ENCODE measurements at places on chromosomes 13 and 19.

DNA sequence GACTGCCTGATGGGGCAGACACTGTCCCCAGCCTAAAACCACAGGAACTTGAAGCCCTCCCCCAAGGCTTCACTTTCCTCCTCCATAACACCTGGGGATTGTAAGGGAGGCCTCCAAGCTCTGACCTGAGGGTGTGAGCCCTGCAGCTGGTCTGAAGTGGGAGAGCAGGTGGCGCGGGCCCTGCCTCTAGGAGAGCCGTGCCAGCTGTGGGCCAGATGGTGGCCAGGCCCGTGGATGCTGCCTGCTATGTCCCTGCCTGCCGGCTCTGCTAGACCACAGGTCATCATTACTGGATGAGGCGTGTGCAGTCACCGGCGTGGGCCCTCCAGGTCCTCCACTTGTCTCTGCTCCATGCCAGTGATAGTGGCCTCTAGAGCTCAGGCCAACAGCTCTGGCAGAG, 3.5 kb upstream of the KLHL26 start:
- DNase-seq, result no peak

GRCh38 chr13:21759463-21759862, 88.6 kb downstream of the FGF9 start:
- no peak for DNase-seq

- DNase-seq, result no peak
These were observed 10.1 kb upstream of the TPRX2 start for GRCh38 chr19:47848823-47849473.

DNA sequence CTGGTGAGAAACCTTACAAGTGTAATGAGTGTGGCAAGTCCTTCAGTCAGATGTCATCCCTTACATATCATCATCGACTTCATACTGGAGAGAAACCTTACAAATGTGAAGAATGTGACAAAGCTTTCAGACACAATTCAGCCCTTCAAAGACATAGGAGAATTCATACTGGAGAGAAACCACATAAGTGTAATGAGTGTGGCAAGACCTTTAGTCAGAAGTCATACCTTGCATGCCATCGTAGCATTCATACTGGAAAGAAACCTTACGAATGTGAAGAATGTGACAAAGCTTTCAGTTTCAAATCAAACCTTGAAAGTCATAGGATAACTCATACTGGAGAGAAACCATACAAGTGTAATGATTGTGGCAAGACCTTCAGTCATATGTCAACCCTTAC, 13.6 kb upstream of the ZNF765 start:
- no peak for DNase-seq

- DNase-seq, result no peak
These were observed 44.6 kb downstream of the KL start for GRCh38 chr13:33060815-33061214.

GRCh38 chr19:49894879-49895565, 1.7 kb downstream of the IL4I1 start:
- no peak for DNase-seq

DNA sequence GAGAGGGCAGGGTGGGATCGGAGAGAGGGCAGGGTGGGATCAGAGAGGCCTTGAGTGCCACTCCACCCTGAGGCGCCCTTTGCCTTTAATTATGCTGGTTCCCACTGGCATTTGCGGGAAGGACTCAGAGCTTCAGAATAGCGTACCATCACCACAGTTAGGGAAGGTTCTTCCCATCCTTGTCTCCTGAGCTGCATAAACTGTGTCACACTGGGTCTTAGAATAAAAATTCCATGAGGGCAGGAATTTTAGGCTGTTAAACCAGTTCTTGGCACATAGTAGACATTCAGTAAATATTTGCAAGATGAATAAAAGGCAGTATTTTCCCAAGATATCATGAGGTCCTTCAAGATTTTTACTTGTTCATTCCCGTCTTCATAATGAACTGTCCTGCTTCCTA, 24.4 kb downstream of the PPP2R1A start:
- no peak for DNase-seq

GRCh38 chr13:49373716-49374115, 70.1 kb downstream of the CAB39L start:
- DNase-seq, result no peak

DNA sequence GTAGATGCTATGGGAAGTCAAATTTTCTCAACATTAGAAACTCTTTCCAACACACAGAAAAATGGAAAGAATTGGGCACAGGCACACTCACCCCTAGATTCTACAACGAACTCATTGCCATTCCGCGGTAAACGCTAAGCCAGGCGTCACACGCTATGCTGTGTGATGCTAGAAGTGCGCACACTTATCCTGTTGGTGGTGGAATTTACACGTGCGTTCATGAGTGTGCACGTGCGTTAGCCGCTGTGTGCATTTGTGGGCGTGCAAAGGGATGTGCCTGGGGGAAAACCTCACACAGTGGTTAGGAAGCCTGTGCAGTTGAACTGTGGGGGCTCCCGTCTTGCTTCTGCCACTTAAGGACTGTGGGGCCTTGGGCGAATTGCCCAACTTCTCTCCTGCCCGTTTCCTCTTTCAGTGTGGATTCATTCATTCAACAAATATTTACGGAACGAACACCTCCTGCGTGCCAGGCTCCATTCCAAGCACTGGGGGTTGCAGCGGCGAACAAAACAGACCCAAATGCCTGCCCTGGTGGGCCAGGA, 7.7 kb downstream of the NFILZ start:
- no peak for DNase-seq

- no peak for DNase-seq
These were observed 776 bp upstream of the LENG1 start for GRCh38 chr19:54160182-54160811.

- no peak for DNase-seq
These were observed 327.6 kb upstream of the PCDH9 start for GRCh38 chr13:67557642-67558241.

GRCh38 chr19:3842948-3843347, 25.9 kb downstream of the ZFR2 start:
- no peak for DNase-seq

- peak; percentile 73 for DNase-seq
These were observed 29.0 kb downstream of the CARS2 start for GRCh38 chr13:110676595-110677587.

DNA sequence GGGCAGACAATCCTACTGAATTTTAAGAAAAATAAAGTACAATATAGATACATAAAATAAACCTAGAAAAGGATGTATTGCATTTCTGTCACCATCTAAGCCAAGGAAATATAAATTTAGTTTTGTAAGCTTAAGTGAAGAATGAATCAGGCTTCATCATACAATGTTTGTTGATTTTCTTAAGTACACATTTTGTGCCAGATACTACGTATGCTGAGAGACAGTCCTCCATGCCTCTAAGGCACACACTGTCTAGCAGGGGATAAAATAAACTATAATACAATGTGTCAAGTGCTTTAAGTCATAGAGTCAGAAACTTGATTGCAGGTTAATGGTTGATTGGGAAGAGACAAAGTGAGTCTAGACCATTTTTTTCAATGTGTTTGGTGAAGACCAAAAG, 465.7 kb downstream of the TBC1D4 start:
- no peak for DNase-seq

DNA sequence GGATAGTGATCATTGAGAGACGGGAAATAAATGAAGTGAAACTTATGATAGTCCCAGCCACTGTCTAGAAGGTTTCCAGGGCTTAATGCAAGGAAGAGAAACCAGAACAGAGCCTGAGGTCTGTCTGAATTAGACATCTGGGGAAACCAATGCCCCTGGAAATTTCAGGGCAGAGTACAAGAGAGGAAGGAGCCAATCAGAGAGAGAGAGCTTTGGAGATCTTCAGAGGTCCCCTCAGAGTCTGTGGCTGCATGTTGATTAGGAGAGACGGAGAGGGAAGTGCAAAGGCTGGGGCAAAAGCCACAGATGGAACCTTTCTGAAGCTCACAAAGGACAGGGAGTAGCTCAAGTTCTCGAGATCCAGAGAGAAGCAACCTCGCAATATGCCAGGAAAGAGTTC, 378.0 kb downstream of the DNAJC15 start:
- no peak for DNase-seq

DNA sequence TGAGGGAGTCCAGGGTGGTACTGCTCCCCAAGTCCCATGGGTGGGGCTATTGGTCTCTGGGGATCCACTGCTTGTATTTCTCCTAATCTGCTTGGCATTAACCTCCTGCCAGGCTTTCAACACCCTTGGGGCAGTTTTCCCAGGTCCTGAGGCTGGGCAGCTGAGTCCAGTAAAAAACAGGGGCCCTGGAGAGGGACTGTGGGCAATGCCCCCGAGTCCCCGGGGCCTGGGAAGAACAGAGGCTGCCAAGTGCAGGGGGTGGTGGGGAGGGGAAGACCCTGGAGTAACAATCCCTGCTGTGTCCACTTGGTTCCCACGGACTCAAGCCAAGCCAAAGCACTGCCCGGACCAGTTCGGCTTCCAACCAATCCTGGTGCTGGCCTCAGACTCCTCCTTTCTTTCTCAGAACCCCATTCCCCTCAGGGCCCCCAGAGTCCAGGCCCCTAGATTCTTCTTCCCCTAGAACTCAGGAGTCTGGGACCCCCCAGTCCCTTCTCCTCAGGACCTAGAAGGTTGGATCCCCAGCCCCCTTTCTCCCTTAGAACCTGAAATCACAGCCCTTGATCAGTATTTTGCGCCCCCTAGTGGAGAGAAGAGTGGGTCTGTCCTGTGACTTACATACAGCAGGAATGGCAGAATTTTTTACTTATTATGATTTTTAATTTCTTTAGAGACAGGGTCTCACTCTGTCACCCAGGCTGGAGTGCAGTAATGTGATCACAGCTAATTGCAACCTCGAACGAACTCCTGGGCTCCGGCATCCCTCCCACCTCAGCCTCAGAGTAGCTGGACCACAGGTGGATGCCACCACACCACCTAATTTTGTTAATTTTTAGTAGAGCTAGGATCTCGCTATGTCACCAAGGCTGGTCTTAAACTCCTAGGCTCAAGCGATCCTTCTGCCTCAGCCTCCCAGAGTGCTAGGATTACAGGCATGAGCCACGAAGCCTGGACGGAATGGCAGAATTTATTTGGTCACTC, 3.7 kb upstream of the CLPTM1 start:
- DNase-seq, result peak; percentile 59

DNA sequence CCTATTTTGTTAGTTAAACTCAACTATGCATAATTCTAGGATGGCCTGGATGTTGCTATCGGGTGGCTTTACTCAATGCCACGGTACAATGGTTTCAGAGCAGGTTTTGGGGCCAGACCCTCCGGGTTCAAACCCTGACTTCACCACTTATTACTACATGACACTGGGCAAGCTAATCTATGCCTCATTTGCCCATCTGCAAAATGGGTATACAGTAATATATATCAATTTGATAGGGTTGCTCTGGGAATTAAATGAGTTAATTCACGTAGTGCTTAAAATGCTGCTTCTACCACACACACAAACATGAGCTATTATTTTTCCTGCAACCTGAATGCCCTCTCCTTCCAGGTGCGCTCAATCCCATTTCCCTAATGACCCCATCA, 839 bp downstream of the ESD start:
- no peak for DNase-seq

DNA sequence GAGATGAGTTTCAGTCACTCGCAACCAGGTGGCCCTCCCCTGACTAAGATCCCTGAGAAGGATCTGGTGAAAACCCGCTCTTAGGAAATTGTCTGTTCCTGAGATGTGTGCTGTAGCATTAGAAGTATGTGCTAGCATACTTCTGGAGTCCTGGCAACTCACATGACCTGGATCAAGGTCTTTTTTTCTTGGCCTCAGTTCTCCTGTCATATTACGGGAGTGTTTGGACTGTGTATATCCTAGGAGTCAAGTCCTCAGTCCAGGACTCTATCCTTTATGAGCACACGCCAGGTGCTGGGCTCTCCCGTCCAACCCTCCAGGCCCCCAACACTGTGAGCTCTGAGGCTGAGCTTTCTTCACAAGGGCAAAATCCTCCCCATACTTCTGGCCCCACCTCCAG, 156.4 kb downstream of the UQCRFS1 start:
- no peak for DNase-seq

GRCh38 chr19:40524133-40524549, 52.5 kb upstream of the SHKBP1 start:
- no peak for DNase-seq

- DNase-seq, result no peak
These were observed 4.9 kb upstream of the PTBP1 start for GRCh38 chr19:792306-792885.

- DNase-seq, result no peak
These were observed 702.9 kb upstream of the PCDH9 start for GRCh38 chr13:67932991-67933390.

Data from GM19239 (cell line).